ENCODE measurements at places on chromosomes 1 and 21.

DNA sequence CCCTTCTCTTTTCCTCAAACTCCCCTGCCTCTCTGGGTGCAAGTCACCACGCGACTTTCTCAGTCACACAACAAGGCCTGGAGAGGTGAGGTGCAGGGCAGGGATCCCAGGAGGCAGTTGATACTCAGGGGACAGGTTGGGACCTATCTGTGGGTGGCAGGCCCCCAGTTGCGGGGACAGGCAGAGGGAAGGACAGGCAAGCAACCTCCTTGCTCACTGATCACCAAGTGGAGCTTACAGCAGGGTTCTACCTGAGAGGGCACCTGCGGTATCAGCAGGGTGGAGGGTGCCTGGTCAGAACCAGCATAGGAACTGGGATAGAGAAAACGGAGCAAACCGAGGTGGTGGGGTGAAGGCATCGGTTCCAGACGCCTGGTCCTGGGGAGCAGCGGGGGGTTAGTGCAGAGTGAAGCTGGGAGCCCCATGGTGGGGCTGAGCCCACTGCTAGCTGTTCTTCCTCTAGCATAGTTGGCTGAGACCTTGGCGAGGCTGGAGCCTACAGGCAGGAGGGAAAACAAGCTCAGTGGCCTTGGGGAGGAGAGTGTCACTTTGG lies 24.4 kb upstream of the TENT5C start:
- no peak for DNase-seq

DNA sequence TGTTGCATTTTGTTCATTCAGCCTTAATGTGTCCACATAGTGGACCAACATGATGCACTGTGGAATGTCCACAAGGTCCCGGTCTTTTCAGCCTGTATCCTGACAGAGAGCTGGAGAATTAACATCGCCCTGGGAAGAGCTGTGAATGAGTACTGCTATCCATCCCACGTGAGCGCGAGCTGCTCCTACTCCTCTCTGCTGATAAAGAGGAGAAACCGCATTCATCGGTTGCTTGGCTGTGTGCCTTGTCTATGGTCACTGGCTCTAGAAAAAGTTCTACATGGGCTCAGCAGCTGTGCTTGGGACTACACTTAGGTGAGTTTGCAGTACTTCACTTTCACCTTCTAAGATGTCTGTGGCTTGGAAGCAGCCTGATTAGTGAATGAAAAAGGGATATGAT lies 31.1 kb upstream of the IGSF5 start:
- DNase-seq = no peak

GRCh38 chr1:116515702-116516101 lies 55.1 kb downstream of the CD58 start:
- no peak for DNase-seq

DNA sequence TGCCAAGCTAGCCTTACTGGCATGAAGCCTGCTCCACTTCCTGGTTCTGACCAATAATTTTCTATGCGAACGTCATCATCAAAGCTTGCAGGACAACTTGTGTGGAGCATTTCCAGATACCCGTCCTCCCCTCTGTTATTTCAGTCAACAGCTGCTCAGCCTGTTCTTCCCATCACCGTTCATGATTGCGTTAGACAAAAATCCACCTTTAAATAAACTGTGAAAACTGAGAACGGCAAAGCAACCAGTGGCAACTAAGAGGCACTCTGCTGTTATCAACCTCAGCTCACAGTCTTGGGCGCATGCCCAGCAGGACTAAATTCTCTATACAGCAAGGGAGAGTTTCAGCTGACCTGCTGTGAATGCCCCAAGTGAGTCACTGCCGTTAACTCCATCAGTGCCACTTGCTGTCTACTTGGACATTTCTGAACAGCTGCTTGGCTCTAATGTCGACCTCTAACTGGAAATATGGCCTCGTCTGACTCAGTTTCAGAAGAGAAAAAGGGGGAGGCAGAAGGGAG lies 207.4 kb upstream of the RUNX1 start:
- DNase-seq = peak; percentile 89

DNA sequence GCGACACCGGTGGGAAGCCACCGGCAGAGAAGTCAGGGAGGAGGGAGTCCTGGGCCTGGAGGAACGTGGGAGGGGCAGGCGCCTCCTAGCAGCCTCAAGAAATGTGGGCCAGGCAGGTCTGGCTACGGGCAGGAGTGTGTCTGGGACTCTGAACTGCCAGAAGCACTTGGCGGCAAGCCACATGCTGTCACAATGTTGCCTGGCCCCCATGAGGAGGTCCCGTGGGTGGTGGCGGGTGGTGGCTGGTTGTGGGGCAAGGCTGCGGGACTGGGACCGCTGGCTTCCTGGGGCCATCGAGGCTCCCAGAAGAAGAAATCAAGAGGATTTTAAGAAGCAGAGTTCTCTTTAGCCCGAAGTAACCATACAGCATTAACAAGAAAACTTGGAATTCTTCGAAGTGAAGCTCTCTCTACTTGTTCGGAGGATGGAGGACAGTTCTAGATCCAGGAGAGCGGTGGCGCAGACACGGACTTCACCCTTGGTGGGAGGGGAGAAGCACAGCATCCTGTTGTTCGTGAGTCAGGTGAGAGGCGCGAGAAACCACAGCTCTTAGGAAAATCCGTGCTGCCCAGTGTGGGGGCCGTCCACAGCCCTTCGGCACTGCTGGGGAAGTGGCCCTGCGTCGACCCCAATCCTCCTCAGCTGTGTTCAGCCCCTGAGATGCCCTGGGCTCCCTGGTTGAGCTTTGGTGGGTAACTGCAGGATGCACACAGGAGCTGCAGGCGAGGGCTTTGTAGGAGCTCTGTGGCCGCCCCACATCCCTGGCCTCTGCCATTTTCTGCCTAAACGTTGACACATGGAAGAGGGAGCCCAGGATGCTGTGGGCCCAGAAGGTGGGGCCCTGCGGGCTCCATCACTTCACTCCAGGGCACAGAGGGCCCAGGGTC lies 12.4 kb downstream of the SKI start:
- DNase-seq = peak; percentile 60

DNA sequence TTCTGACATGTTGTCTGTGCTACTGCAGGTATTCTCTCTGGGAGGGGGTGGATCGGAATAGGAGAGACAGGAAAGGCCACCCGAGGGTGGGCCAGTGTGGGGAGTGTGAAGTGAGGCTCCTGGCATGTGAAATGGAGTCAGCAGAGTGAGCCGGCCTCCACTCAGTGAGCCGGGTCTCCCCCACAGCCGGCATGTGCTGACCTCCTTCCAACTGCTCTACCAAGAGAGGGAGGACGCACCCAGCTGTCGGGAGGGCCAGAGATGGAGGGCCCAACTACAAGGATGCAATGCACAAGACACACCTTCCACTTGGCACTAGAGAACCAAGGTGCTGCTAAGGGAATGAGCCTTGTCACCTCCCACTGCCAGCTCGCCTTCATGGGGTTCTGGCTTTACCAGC lies 28.2 kb upstream of the CLSTN1 start:
- DNase-seq = no peak

DNA sequence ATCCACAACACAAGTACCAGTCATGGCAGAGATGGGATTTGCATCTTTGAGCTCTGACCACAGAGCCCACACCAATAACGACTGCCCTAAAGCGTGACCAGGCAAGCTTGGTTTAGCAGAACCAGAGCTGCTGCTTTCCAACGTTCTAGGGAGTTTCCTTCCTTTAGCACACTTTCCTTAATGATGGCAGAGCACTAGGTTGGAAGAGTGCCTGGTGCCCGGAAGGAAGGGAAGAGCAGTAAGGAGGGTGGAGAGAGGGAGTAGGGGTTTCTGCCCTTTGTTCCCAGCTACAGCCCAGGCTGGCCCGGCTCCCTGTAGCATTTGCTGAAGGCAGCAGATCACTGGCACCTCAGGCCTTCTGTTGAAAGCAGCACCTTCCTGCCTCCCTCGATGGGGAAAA lies 6.1 kb upstream of the EVA1C start:
- no peak for DNase-seq

GRCh38 chr1:118688891-118689290 lies 299.3 kb downstream of the TBX15 start:
- no peak for DNase-seq

DNA sequence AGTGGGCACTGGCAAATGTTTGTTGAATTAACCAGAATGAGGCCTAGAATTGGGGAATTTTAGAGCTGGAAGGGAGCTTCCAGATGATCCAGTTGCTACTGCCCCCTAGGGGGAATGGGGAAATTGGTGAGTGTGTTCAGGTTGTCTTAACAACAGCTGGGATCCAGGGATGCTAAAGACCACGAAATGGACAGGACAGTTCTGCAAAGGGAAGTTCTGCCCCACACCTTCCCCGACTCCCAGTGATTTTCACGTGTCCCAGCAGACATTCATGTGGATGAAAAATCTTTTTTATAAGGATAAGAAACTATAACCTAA lies 33.9 kb downstream of the TRIM62 start:
- no peak for DNase-seq

- DNase-seq = no peak
These were observed 53.1 kb upstream of the PROX1 start for GRCh38 chr1:213934649-213935048.

- no peak for DNase-seq
These were observed 18.9 kb upstream of the SDC3 start for GRCh38 chr1:30927448-30927847.

- no peak for DNase-seq
These were observed 65.7 kb downstream of the SLC19A1 start for GRCh38 chr21:45476582-45476981.

DNA sequence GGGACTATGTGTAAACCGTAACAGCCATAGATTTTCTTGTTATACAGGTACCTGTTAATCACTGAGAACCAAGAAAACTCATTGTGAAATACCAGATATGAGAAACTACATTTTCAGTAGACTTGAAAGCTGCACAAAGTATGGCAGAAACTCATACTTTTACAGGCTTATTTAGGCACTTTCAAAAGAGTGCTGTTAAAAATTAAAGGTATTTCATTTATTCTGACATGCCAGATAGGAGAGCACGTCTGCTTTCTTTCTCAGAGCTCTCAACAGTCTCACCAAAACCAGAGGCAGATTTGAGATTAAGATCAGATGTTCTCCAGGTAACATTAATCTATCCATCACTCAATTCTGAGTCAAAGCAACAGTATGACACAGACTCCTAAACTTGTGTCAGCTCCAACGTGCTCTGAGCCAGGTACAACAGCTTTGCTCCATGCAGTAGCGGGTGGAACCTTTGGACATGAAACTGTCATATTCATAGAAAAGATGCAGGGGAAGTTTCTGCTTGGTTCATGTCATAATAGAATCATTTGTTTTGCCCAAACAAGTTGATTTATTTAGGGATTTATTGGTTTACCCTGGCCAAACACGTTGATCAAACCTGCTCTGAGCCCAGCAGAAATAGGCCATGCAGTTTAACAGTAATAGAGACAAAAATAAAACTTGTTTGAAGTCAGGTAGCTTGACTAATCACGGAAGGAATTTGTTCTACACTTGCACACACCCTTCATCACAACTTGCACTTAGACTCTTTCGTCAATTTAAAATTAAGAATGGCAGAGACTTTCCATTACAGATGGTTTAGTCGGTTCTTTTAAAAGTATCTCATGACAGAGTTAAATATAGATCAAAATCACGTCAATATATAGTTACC lies 20.8 kb upstream of the TSNAX start:
- DNase-seq = no peak

GRCh38 chr1:28986306-28986910 lies 72.0 kb downstream of the EPB41 start:
- no peak for DNase-seq

GRCh38 chr1:209199822-209200221 lies 383.7 kb upstream of the CAMK1G start:
- no peak for DNase-seq

- no peak for DNase-seq
These were observed 47.9 kb upstream of the DYNLT5 start for GRCh38 chr1:66704177-66704875.

DNA sequence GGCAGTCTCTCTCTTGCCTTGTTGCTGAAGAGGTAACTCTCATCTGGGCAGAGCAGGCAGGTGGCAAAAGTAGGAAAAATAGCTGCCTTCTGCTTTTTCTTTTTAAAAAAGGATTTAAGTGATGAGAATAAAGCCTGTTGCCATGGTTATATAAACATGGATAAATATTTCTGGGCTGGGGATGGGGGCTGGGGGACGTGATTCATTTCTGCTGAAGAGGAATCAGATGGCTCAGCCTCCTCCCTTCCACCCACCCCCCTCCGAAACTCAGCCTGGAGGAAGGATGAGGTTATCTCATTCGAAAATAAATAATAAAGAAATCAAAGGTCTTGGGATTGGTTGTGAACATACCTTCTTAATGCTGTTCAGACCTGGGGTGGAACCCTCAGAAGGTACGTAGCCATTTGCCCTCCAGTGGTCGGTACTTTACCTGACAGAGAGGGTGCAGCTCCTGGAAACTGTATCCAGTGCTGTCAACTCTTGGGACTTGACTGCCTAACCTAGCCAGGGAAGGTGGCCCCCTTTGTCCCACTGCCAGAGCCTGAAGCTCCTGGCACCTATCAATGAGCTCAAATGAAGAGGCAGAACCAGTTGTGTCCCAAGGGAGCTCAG lies 3.8 kb upstream of the INKA2 start:
- no peak for DNase-seq

DNA sequence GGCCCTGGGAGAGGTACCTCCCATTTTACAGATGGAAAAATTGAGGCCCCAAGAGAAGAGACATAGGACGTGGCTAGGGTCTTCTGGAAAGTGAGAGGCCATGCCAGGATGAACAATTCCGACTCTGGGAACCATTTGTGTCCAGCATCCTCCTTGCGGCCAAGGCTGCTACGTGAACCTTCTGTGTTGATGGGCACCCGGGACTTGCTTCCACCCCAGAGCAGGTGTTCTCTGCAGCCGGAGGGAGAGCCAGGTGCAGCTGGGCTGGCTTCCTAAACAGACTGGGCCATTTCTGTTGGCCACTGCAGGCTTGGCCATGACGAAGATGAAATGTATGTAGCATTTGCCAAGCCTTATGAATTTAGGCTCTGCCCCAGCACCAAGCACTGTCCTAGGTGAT lies 118.9 kb downstream of the PRDM2 start:
- DNase-seq = peak; percentile 49

DNA sequence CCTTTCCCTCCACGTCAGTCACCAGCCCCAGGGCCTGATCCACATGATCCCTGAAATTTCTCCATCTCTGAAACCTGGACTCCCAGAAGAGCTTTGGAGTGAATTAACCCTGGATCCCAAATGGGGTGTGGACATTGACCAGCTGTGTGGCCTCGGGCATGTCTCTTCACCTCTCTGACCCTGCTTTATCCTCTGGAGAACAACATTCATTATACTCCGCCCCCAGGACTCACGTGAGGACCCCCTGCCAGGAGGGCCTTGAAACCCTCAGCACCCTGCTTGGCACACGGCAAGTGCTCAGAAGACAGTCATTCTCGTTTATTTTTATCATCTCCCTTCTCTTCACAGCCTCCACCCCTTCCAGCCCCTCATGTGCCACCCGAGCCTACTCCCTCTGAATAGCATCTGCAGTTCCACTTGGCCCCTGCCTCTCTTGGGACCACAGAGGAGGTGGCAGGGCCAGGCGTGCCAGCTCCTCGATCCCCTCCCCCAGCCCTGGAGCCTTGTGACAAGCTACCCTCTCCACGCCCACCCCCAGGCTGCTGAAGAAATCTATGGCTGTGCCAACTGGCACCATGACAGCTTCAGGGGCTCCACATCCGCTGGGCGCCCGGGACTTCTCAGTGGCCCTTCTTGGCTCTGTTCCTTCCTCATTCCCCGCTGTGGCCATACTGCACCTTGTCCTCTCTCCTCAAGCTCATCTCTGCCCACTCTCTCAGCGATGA lies 18.0 kb downstream of the ADGRB2 start:
- DNase-seq = no peak

GRCh38 chr1:95966866-95967265 lies 732.9 kb downstream of the RWDD3 start:
- DNase-seq = no peak

GRCh38 chr1:181061891-181062835 lies 26.3 kb upstream of the IER5 start:
- DNase-seq = peak; percentile 32

All from lower leg skin (tissue), 4 donors.